ENCODE measurements at places on chromosomes 16 and 17. TPM values are rescaled to one million over a fixed set of nuclear protein-coding genes. Genes with fewer than 3 reads are reported as not detected.

PRR29 gene
- polyA plus RNA-seq: 2.3 TPM

PHB1 gene
- 133 TPM for polyA plus RNA-seq

MT1F gene
- polyA plus RNA-seq: 1.6 TPM

MRM1 gene
- 3.4 TPM for polyA plus RNA-seq

EVPLL gene
- not detected for polyA plus RNA-seq

CSF3 gene
- 0.14 TPM for polyA plus RNA-seq

KRTAP4-3 gene
- polyA plus RNA-seq: not detected

TMC7 gene
- polyA plus RNA-seq: 1.5 TPM

CLUH gene
- 39.6 TPM for polyA plus RNA-seq

EMP2 gene
- polyA plus RNA-seq: 53.0 TPM

KRTAP16-1 gene
- polyA plus RNA-seq: not detected

USP43 gene
- 0.42 TPM for polyA plus RNA-seq

TMED6 gene
- 1.5 TPM for polyA plus RNA-seq

CXCL16 gene
- polyA plus RNA-seq: 5.1 TPM

CLEC3A gene
- not detected for polyA plus RNA-seq

HOXB9 gene
- polyA plus RNA-seq: 0.05 TPM

TP53TG3F gene
- polyA plus RNA-seq: not detected

IL17C gene
- not detected for polyA plus RNA-seq

SERPINF2 gene
- 2.4 TPM for polyA plus RNA-seq

CDH1 gene
- 1.2 TPM for polyA plus RNA-seq

TAC4 gene
- 1.8 TPM for polyA plus RNA-seq

FUS gene
- polyA plus RNA-seq: 351 TPM

ZG16B gene
- 0.39 TPM for polyA plus RNA-seq

PPY gene
- not detected for polyA plus RNA-seq

OR2C1 gene
- polyA plus RNA-seq: 0.16 TPM

NDUFAF8 gene
- polyA plus RNA-seq: 39.2 TPM
